ENCODE measurements at places on chromosomes 7 and 10.
A peak's percentile ranks its signal among the peaks of the same experiment; 100 is the strongest.

GRCh38 chr7:92496876-92497275, 19.1 kb upstream of the ERVW-1 start:
- DNase-seq: peak; percentile 26

- no peak for DNase-seq
These were observed 56.6 kb downstream of the AHR start for GRCh38 chr7:17355050-17355449.

DNA sequence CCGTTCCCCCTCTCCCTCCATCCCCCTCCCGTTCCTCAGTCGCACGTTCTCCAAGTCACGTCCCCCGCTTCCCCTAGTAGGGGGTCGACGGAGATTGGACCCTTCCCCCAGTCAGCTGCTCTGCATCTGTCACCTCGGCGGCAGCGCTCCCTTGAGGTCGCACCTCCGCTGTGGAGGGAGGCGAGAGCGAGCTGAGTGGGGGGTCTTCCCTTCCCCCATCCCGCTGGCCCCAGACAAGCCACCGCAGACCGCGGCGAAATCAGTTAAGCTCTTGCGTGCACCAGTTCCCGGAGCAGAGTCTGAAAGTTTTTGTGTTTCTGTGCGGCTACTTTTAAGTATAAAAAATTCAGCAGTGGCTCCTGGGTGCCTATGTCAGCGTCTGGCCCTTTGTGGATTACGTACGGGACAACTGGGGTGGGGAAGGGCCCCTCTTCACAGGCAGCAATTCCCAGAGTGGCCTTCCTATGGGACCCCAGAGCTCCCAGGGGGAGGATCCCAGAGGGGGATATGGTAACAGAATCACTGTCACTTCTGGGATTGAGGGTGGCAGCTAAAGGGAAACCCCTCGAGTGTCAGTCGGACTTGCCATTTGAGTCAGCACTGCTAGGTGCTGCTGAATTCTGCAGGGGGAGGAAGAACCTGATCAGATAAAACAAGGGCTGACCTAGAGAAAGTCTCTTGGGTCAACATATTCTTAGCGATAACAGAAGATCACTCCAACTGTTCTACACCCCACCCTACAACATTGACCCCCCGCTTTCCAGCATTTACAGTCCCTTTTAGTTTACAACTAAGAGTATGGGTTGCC, 12.5 kb upstream of the DDIT4 start:
- no peak for DNase-seq

DNA sequence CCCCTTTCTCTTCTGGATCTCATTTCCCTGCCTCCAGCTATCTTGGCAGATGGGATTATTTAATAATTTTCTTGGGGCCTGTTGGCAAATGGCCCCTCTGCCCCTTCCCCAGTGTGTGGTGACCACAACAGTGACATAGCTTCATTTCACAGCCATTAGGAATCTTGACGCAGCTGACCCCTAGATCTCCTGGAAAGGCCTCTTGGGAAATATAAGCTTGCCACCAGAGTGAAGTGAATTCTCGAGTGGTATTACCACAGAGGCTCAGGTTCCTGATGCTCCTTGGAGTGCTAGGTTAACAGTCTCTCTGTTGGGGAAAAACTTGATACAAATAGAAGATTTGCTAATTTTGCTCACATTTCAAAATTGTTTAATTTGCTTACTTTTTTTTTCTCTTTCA, 57.8 kb downstream of the AUTS2 start:
- DNase-seq: no peak

GRCh38 chr7:154372011-154372601, 319.9 kb downstream of the DPP6 start:
- no peak for DNase-seq

DNA sequence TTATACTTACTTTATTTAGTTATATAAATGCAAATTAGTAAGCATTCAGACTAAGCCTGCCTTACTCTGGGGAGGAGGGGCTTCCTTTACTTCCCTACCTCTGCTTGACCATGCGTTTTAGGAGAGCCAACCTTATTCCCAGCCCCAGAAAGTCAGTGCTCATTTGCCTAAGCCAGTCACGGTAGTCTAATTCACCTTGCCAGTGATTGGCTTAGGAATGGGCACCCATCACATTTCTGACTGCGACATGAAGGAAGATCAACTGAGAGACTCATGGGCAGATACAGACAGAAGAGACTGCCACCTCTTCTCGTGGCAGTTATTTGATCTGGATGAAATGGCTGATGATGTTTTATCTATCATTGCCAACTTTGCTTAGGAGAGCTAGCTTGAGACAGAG, 29.5 kb downstream of the RPA3 start:
- DNase-seq: no peak

- no peak for DNase-seq
These were observed 133.7 kb upstream of the ZMIZ1 start for GRCh38 chr10:78934994-78935602.

- no peak for DNase-seq
These were observed 253.3 kb downstream of the TNS3 start for GRCh38 chr7:47328392-47329319.

GRCh38 chr10:114499630-114500190, 95.4 kb upstream of the AFAP1L2 start:
- DNase-seq: no peak

Data from fibroblast of mammary gland (primary cell).